ENCODE measurements at places on chromosomes 2 and 18.
A peak's percentile ranks its signal among the peaks of the same experiment; 100 is the strongest.

DNA sequence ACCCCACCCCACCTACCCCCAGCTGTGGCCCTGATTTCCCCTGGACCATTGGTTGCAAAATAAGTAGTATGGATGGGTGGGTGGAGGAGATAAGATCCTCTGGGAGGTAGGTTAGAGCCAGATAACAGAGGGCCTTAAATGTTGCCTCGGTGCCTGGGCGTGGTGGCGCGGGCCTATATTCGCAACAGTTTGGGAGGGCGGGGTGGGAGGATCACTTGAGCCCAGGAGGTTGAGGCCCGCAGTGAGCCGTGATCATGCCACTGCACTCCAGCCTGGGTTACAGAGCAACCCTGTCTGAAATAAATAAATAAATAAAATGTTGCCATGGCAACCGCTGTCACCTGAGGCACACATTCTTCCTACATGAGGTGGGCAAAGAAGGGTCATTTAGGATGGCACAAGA, 103.3 kb upstream of the GATA6 start:
- DNase-seq: no peak

GRCh38 chr18:45757005-45757404, 33.0 kb downstream of the SLC14A1 start:
- no peak for DNase-seq

DNA sequence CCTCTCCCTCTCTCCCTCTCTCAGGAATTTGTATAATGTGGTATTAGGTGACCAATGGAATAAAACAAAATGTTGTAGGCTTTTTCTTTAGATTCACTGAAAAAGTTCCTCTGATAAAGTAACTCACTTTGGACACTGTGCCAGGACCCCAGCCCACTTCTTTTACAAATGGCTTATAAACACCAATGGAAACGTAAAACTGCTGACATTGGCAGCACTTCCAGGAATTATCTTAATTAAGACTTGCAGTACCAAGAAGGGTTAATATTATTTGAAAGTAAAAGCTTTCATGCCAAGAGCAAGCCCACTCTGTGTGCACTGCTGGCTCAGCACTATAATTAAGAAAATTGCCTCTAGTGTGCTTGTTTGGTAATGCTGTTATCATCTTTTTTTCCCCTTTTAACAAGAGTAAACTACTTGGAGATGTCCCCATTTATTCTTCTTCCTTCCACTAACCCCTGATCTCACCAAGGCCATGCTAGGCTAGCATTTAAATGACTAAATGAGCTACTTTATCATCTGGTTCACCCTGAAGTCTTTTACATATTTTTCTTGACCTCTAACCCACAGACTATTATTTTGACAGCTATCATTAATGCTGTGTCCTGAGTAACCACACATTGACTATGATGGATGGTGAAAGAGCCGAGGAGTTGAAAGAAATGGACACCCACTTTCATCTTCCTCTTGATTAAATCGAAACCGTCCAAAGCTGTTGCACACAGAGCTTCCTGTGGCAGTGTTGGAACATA, 232.2 kb upstream of the ETAA1 start:
- no peak for DNase-seq

- no peak for DNase-seq
Measured at GRCh38 chr2:203861607-203862006, 6.0 kb upstream of the CTLA4 start.

DNA sequence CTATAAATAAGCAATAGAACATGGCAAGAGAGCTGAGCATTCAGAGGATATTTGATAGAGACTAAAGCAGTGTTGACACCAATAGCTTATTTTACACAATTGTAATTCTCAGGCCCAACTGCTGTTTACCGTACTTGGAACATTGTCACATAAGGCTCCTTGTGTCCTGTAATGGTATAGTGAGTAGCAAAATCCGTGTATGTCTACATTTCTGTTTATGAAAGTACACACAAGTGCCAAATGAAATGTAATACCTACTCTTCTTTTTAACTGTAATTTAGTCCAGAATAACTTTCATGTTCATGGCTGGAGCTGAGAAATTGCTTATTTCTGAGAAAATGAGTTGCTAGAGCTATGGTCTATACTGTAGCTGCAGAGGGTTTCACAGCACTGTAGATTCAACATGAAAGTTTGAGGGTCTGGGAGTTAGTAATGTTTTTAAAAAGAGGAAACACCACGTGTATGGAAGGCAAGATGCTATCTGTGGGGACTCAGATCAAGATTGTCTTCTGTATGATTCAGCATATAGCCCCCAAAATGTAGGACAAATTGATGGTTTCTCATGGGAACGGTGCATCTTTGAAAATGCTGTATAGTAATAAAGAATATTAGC, 110.2 kb upstream of the NOSTRIN start:
- DNase-seq: no peak

DNA sequence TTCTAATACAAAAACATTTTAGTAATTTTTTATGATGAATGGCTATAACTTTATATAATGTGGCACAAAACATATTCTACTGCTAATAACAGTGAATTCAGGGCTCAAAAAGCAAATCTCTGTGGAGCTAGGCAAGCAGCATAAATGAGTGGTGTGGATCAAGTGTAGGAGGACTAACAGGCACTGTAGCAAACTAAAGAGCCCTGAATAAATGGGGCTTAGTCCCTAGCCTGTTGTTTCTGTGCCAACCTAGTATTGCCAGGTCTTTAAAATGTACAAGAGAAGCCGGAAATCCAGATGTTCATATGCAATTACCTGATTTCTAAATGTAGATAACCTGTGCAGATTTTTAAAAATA, 18.5 kb downstream of the REL start:
- DNase-seq: no peak

GRCh38 chr2:127575941-127576432, 40.5 kb downstream of the MYO7B start:
- DNase-seq: no peak

DNA sequence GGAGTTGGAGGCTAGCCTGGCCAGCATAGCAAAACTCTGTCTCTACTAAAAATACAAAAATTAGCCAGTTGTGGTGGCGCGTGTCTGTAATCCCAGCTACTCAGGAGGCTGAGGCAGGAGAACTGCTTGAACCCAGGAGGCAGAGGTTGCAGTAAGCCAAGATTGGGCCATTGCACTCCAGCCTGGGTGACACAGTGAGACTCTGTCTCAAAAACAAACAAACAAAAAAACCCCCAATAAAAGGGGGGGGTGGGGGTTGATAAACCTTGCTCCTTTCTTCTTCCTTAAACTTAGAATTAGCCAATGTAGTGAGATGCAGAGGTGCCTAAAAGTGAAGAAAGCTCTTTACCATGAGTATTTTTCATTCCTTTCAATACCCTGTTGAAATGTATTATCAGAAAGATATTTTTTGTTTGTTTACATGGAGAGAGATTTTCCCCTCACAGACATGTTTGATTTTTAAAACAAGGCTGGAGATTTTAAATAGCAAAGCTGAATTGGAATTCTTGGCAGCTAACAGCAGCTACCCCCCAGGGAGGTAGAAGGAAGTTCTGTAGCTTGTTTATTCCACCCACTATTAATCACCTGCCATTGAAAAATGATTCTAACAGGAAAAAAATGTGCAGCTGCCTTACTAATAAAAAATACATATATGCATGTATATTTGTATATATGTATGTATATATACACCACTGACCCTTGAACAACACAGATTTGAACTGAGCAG, 48.6 kb downstream of the GYPC start:
- no peak for DNase-seq

DNA sequence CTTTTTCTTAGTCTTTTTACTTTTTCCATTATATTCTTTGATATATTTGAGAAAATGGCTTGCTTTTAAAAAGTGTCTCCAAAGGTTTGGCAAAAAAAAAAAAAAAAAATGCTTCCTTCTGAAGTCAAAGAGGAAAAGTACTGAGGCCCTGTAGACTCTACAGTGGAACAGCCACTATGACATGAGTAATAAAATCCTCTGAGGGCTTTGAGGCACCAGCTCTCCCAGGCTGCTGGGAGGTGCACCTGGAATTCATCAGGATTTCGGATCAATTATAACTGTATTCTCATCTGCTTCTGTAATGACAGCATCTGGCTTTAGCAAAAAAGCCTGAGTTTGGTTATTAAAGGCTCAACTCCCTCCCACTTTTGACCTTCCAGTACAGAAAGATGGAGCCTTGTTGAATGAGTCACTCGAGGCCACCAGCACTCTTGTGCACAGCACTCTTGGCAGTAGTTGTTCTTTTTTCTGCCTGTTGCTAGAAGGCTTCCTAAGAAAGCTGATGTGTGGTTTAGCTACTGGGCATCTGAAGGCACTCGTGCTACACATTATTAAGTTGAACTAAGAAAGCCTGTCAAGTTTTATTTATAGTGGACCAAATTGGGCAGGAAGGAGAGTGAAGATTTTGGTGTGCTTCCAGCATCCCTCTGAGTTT, 131.3 kb downstream of the PRPF40A start:
- peak; percentile 76 for DNase-seq

DNA sequence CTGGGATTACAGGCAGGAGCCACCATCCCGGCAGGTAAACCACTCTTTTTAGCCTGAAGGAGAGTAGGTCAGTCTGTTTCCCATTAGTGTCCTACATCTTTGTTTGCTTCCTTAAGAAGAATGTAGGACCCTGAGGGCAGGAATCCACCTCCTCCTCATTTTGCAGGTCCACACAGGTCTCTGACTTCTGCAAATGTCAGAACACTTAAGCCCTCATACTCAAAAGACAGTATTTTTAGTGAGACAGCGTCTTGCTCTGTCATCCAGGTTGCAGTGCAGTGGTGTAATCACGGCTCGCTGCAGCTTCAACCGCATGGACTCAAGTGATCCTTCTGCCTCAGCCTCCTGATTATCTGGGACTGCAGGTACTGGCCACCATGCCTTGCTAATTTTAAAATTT, 9.3 kb downstream of the PSTPIP2 start:
- DNase-seq: no peak

GRCh38 chr18:27685807-27686412, 491.0 kb downstream of the CDH2 start:
- peak; percentile 34 for DNase-seq

GRCh38 chr18:54392543-54393023, 34.9 kb downstream of the C18orf54 start:
- DNase-seq: peak; percentile 44

GRCh38 chr2:59932341-59932740, 621.1 kb downstream of the BCL11A start:
- DNase-seq: no peak

GRCh38 chr2:152176113-152176714, 651 bp upstream of the STAM2 start:
- no peak for DNase-seq

GRCh38 chr2:11292464-11293255, 51.8 kb downstream of the ROCK2 start:
- no peak for DNase-seq

- DNase-seq: no peak
Measured at GRCh38 chr2:217787160-217787877, 215.5 kb downstream of the TNS1 start.

- no peak for DNase-seq
Measured at GRCh38 chr2:36355890-36356297, 316 bp downstream of the CRIM1 start.

DNA sequence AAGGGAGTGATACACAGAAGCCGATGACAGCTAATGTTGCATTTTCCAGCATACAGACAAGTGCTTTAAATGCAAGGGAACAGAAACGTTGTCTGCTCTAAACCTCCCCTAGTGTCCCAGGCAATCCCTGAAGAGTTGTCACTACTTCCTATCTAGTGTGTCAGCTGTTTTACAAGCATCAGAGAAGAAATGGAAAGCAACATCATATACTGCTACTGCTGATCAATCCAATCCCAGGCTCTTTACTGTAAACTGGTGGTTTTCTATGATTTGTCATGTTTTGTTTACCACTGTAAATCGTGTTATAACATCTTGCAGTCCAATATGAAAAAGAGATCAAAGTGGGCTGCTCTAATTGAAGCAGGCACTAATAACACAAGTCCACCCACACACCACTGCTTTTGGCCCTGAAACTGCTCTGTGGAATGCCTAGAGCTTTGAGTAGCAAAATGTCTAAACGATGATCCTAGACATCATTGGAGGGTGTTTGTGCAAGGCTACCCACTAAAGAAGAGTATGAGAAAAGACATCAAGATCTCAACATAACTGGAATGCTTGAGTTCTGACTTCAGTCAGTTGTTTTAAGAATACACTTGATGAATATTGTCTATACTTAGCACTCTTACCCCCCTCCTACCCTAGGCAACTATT, 18.1 kb upstream of the ROCK1 start:
- no peak for DNase-seq

- DNase-seq: no peak
Measured at GRCh38 chr2:121735518-121736074, 1.1 kb downstream of the NIFK start.

- DNase-seq: no peak
Measured at GRCh38 chr2:15582710-15583357, 8.8 kb upstream of the DDX1 start.

DNA sequence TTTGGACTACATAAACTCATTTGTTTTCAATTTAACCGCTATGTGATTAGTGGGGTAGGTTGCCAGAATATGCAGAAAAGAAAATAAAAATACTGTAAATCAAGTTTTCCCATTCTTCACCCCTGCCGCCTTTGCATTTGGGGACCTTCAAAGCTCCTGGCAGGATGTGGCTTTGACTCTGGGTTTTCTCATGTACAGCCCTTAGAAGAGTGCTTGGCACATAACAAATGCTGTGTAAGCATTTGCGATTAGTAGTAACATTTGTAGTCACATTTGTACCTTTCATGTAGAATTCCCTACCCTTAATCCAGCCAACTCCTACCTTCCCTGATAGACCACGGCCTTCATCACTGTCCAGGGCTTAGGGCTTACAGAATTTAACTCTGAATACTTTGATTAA, 262.6 kb downstream of the MREG start:
- DNase-seq: no peak

- no peak for DNase-seq
Measured at GRCh38 chr2:648476-649424, 28.5 kb downstream of the TMEM18 start.

DNA sequence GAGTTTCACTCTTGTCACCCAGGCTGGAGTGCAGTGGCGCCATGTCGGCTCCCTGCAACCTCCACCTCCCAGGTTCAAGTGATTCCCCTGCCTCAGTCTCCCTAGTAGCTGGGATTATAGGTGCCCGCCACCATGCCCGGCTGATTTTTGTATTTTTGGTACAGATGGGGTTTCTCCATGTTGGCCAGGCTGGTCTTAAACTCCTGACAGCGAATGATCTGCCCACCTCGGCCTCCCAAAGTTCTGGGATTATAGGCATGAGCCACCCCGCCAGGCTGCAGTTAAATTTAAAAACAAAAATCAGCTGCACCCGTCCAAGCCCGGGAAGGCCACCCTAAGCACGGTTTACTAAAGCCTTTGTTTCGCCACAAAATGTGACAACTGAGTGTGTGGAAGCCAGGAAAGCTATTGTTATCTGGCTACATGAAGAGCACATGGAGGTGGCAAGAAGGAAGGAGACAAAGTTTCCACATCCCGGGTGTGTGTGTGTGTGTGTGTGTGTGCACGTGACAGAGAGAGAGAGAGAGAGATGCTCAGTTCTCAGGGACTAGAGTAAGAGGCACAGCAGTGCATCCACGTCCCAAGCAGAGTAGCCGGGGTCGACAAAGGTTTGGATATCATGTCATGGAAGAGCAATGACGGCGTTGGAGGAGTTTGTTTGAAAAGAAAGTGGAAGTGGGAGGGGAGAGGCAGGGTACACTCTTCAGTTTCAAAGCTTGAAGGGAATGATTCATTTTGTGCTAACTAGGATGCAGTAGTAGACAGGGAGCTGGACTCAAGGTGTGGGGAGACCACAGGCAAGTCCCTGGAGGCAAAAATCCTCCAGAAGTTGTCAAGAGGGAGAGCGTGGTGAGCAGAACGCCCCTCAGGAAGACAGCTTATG, 20.1 kb downstream of the INPP5D start:
- no peak for DNase-seq

GRCh38 chr18:5948237-5948636, 52.9 kb upstream of the TMEM200C start:
- DNase-seq: no peak

GRCh38 chr2:230905448-230906421, 19.3 kb downstream of the GPR55 start:
- no peak for DNase-seq

Measured in amniotic stem cell (primary cell).